ENCODE measurements at places on chromosomes 6 and 20.

GRCh38 chr6:5499644-5500306 is 238.5 kb downstream of the FARS2 start:
- peak; percentile 38 for DNase-seq

GRCh38 chr6:28082939-28083338 is 2.6 kb downstream of the ZNF165 start:
- no peak for DNase-seq

DNA sequence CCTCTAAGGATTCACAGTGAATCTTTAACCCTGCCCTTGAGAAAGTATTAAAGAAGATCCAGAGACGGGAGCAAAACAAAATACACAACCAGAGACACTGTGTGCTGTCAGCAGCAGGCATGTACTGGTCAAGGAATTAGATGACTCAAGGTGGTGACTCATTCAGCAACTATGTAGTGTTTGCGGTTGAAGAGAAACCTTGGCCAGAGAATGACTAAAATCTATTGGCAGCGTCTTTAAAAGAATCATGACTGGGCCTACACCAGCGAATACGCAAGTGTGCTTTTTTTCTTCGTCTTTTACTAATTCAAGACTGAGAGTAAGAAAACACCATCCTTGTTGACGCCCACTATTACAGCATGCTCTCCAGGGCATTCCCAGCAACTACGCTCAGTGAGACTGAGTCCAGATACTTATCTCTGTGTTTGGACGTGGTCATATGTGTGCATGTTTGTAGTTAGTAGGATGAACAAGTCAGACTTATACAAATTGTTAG is 72.4 kb upstream of the BACH2 start:
- DNase-seq: no peak

DNA sequence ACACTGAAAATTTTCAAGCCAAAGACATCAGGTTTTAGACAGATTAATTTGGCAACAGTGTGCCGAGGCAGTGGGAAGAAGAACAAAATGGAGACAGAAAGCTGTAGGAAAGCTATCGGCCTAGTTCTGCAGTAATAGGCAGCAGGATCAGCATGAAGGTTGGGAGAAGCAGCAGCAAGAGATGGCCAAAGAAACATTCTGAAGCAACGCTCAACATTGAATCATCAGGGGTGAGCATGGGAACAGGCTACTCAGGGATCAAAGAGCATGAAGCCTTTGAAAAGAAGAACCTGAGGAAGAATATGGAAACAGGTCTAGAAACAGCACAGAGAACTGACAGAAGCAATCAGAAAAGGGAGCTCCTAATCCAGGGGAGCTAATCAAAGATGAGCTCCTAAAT is 7.1 kb upstream of the DST start:
- DNase-seq: no peak

DNA sequence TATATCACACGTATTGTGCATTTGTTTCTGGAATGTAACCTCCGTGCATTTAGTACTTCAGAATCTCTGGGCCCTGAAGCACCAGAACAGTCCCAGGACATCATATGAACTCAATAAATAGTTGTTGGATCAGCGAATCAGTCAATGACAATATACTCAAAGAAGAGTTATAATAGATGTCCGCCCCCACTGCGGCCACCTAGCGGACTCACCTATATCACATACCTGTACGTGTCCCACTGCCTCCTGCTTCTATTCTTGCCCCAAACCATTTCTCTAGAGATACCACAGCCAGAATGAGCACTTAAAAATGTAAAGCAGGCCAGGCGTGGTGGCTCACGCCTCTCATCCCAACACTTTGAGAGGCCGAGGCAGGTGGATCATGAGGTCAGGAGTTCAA is 73.9 kb downstream of the DCDC2 start:
- DNase-seq: no peak

Data from dermis microvascular lymphatic vessel endothelial cell (primary cell).